ENCODE measurements at places on chromosomes 12 and 14. TPM values are rescaled to one million over a fixed set of nuclear protein-coding genes. Genes with fewer than 3 reads are reported as not detected.

DNA sequence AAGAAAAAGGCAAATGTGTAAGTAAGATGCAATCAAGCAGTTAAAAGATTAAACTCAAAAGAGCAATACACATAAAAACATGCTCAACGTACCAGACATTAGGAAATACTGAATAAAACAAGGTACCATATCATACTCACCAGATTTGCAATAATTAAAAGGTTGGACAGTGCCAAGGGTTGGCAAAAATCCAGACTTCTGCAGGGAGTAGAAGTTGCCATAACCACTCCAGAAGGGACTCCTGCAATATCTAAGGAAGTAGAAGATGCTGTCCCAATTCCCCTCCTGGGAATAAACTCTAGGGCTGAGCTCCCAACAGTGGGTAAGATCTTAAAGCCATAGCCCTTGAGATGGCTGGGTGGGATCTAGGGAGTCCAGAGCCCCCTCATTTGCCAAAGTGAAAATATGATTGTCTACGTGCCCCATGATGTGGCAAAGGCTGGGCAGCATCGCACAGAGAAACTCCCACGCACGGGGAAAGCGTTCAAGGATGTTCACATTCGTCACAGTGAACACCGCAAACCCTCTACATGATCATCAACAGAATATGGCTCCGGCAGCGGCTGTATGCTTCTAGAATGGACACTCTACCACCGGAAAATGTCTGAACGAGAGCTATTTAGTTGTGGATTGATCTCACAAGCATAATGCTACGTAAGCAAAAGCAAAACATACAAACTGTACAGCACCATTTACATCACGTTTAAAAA lies 12.3 kb downstream of the KCTD10 start:
- peak; percentile 24 for DNase-seq

DNA sequence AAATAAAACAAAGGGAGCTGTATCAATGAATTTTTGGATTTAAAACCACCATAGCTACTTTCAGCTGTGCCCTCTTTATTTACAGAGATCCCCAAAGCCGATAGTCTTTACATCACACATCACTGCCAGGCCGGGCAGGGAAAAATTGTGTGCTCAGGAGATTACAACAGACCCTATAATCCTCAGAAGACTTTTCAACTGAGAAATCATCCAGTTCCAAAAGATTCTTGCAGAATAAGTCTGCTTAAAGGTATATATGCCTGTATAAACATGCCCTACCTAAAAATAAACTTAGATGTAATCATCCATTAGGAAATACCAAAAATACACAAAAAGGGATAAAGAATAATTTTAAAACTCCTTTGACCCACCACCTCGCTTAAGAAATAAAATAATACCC lies 70.1 kb upstream of the MAP1LC3B2 start:
- no peak for DNase-seq

DNA sequence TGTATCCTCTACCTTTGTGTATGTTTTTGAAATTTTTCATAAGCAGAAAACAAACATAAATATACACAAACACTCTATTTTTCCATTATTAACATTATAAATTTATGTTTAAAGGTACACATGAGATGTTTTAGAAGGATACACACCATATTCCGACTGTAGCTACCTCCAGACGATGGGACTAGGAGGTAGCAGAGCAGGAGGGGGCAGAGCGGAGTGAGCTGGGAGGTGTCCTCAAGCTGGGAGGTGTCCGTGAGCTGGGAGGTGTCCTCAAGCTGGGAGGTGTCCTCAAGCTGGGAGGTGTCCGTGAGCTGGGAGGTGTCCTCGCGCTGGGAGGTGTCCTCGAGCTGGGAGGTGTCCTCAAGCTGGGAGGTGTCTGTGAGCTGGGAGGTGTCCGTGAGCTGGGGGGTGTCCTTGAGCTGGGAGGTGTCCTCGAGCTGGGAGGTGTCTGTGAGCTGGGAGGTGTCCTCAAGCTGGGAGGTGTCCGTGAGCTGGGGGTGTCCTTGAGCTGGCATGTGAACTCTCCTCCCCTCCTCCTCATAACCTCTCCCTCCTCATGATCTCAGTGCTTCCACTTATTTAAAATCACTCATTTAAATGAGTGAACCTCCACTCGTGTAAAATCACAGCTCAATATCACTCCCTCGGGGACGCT lies 346.9 kb upstream of the SFSWAP start:
- no peak for DNase-seq

Gene TSPAN31
- 39.2 TPM for total RNA-seq
